ENCODE measurements at places on chromosomes 13 and 19. TPM values are rescaled to one million over a fixed set of nuclear protein-coding genes. Genes with fewer than 3 reads are reported as not detected.

DNA sequence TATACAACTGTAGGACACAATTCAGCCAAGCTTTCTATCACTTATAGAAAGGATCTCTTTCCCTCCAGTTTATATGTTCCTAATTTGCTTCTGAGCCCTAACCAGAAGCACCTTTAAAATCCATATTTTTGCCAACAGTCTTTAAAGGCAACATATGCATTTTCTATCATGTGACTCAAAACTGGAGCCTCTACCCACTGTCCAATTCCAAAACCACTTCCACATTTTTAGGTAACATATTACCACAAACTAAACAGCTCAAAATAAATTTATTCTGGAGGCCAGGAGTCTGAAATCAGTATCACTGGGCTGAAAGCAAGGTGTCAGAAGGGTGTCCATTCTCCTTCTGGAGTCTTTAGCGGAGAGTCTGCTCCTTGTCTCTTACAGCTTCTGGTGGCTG is 15.9 kb upstream of the EFNB2 start:
- DNase-seq = no peak
- H3K36me3 ChIP-seq = peaks cover 46% of the 10 kb centered on the region
- H3K4me1 ChIP-seq = peaks cover 4% of the 10 kb centered on the region

Gene RFPL4AL1
- total RNA-seq = not detected

- H3K4me1 ChIP-seq = no peaks in the 10 kb centered on the region
- no peaks in the 10 kb centered on the region for H3K27me3 ChIP-seq
- no peak overlapping the region for H3K27ac ChIP-seq
- no peak for DNase-seq
- H3K4me3 ChIP-seq = no peak overlapping the region
Measured at GRCh38 chr13:111503376-111503775, 182.9 kb downstream of the TEX29 start.

DNA sequence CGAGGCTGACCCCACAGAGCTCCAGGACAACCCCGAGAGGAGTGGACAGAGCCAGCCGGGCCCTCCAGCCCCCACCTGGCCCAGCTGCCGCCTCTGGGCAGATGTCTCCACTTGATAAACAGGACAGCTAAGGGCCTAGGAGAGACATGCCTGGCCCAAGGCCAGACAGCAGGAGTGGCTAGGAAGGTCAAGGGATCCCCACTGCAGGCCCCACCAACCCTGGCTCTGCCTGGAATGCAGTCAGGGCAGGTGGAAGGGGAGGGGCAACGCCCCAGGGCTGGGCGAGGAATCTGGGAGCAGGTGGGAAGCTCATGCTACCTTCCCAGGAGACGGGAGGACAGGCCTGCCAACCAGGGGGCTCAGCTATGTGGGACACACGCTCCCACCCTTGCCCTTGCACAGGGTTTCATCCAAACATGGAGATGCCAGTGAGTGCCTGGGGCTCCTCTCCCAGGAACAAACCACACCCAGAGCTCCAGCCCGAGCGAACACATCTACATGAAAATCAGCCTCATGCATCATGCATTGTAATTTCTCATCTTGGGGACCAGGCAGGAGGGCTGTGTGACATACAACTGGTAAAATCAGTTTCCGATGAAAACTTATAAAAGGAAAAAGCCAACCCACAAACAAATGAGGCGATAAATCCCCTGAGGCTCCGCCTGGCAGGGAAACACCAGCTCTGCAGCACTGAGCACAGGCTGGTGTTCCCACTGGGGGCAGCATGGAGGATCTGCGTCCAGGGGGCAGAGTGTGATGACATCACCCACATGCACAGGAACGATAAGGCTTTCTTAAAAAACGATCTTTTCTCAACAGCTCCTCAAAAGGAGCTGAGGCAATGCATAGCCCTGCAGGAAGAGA is 25.0 kb downstream of the SH3GL1 start:
- H3K36me3 ChIP-seq = no peaks in the 10 kb centered on the region
- H3K4me3 ChIP-seq = no peak overlapping the region
- no peak overlapping the region for H3K27ac ChIP-seq
- H3K27me3 ChIP-seq = no peaks in the 10 kb centered on the region
- H3K4me1 ChIP-seq = peaks cover 95% of the 10 kb centered on the region

DNA sequence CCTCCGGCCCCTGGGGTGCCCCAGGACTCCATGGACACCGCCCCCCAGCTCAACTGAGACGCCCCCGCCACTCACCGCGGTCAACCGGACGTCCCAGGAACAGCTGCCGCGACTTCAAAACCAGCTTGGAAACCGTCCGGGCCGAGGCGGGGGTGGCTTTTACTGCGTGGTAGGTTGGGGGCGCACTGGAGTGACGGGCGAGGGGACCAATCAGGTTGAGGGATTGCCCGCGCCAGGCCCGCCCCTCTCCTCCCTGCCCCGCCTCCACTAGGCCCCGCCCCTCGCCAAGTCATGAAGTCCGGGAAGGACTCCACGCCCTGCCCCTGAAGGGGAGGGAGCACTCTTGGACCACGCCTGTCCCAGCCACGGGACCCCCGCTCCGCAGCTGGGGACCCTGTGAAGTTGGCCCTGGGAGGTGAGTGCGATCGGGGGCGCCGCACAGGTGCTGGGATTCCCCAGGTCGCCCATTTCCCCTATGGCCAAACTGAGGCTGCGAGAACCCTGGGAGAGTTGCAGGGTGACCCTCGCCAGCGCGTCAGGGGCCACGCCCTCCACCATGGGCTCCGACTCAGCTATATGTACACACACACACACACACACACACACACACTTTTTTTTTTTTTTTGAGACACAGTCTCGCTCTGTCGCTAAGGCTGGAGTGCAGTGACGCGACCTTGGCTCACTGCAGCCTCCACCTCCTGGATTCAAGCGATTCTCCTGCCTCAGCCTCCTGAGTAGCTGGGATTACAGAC is at the start of gene PLIN3:
TSS of gene PLIN3 (minus strand) at position 134 of the 752 bp plus-strand sequence. CDS start 6,273 bp downstream, outside the sequence.
- H3K4me3 ChIP-seq = peak within 1 kb of the TSS; percentile 76
- peaks cover 10% of the 10 kb centered on the region for H3K4me1 ChIP-seq
- peak; percentile 89 for DNase-seq
- no peaks in the 10 kb centered on the region for H3K27me3 ChIP-seq
- peak within 1 kb of the TSS; percentile 74 for H3K27ac ChIP-seq
- no peaks in the 10 kb centered on the region for H3K36me3 ChIP-seq

GRCh38 chr19:53971673-53972072 is 8.9 kb downstream of the CACNG8 start:
- no peak overlapping the region for H3K27ac ChIP-seq
- no peaks in the 10 kb centered on the region for H3K4me1 ChIP-seq
- DNase-seq = no peak
- no peaks in the 10 kb centered on the region for H3K27me3 ChIP-seq

Gene C1QTNF9
- not detected for total RNA-seq

Gene LSM14A
- 168 TPM for total RNA-seq

DNA sequence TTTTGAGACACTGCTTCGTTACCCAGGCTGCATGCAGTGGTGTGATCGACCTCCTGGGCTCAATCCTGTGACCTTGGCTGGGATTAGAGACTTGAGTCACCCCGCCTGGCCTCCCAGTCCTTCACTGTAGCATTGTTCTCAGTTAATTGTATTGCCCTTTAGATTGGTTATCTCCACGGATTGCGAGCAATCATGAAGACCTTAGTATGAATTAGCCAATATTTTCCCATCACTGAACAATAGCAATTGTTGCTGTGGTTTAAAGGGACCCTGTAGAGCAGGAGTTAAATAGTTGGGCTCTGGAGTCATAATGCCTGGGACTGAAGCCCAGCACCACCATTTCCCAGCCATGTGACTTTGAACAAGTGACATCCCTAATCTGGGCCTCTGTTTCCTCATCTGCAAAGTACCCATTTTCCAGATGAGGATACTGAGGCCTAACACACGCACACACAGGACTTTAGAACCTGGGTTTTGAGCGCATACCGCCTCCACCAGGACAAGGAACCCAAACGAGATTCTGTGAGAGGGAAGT is 8.4 kb downstream of the PPP1R14A start:
- H3K27me3 ChIP-seq = no peaks in the 10 kb centered on the region
- H3K27ac ChIP-seq = no peak overlapping the region
- no peaks in the 10 kb centered on the region for H3K4me1 ChIP-seq
- no peak overlapping the region for H3K4me3 ChIP-seq
- no peak for DNase-seq

GRCh38 chr19:2758601-2759313 is 18.9 kb upstream of the SLC39A3 start:
- no peaks in the 10 kb centered on the region for H3K27me3 ChIP-seq
- peaks cover 5% of the 10 kb centered on the region for H3K36me3 ChIP-seq
- no peak for DNase-seq
- no peak overlapping the region for H3K27ac ChIP-seq
- peaks cover 5% of the 10 kb centered on the region for H3K4me1 ChIP-seq
- no peak overlapping the region for H3K4me3 ChIP-seq

Gene ADGRE2
- 0.78 TPM for total RNA-seq

DNA sequence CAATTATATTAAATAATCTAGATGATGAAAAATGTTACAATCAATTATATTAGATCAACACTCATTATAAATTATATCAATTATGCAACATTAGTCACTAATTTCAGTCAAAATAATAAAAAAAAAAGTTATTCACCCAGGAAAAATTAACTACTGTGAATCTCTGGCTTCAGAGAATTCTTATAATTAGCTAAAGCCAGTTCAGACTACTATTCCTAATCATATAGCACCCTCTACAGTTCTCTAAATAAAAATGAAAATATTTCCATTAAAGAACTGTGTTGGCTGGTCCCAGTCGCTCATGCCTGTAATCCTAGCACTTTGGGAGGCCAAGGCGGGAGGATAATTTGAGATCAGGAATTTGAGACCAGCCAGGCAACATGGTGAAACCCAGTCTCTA is 33.0 kb downstream of the XPO4 start:
- no peaks in the 10 kb centered on the region for H3K4me1 ChIP-seq
- H3K27me3 ChIP-seq = no peaks in the 10 kb centered on the region
- no peak overlapping the region for H3K27ac ChIP-seq
- H3K36me3 ChIP-seq = no peaks in the 10 kb centered on the region
- no peak overlapping the region for H3K4me3 ChIP-seq
- DNase-seq = no peak

DNA sequence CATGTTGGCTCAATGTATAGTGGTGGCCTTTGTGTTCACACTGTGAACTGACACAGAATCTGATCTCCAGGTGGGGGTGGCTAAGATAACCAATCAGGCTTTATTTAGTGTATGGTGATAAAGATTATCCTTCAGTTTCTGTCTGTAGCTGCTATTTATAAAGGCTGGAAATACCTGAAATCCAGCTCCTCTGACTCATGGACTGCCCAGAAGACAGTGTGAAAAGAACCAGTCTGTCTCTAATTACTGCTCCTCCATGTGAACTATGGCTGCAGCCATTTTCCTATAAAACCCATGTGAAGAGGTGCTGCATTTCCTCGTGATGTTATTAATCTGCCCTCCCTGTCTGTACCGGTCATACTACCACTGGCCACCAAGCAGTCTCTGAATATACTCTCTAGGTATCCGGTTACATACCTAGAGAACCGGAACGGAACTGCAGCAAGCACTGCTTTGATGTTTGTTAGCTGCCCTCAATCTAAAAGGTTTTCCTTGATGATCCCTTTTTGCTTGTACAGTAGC is 238.0 kb downstream of the LHFPL6 start:
- no peak for DNase-seq
- no peaks in the 10 kb centered on the region for H3K27me3 ChIP-seq
- no peak overlapping the region for H3K4me3 ChIP-seq

- DNase-seq = no peak
- no peaks in the 10 kb centered on the region for H3K36me3 ChIP-seq
- no peak overlapping the region for H3K27ac ChIP-seq
- H3K4me1 ChIP-seq = no peaks in the 10 kb centered on the region
Measured at GRCh38 chr13:29323954-29324353, 271.5 kb downstream of the SLC7A1 start.

- H3K36me3 ChIP-seq = no peaks in the 10 kb centered on the region
- no peak overlapping the region for H3K4me3 ChIP-seq
- H3K27ac ChIP-seq = peak overlapping the region; percentile 74
- peaks cover 14% of the 10 kb centered on the region for H3K4me1 ChIP-seq
- no peaks in the 10 kb centered on the region for H3K27me3 ChIP-seq
Measured at GRCh38 chr19:43700395-43701000, 15.4 kb upstream of the IRGC start.

Gene DPY19L3
- total RNA-seq = 17.9 TPM

- no peak overlapping the region for H3K27ac ChIP-seq
- no peaks in the 10 kb centered on the region for H3K27me3 ChIP-seq
- DNase-seq = no peak
- H3K36me3 ChIP-seq = no peaks in the 10 kb centered on the region
Measured at GRCh38 chr13:110617321-110618072, 2.2 kb downstream of the NAXD start.

DNA sequence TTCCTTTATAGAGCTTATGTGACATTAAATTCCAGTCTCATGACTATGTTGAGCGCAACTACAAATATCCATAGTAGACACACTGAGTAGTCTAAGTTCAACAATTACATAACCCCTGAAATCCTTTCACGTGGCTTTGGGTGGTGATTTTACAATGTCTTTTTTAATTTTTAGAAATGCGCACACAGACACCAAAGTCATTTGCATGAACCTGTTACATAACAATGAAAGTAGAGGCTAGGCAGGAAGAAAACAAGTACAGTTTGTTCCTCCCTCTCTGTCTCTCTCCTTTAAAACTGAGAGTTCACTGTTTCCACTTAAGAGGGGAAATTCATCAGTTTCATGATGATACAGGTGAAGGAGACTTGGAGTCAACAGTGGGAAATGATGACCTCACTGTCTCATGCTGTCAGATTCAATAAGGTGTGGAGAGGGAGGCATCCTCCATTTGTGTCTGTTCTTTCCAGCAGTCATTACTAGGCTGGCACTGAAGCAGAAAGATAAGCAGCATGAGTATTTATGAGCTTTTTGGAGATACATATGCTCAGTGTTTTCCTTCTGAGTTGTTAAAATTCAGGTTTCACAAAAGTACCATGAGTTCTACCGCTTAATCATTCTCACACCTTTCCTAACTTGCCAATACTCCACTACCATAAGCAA is 201.8 kb downstream of the LHFPL6 start:
- no peaks in the 10 kb centered on the region for H3K36me3 ChIP-seq
- no peak overlapping the region for H3K4me3 ChIP-seq
- H3K27me3 ChIP-seq = no peaks in the 10 kb centered on the region
- H3K27ac ChIP-seq = no peak overlapping the region

GRCh38 chr13:114142640-114143490 is 10.4 kb upstream of the RASA3 start:
- H3K4me1 ChIP-seq = peaks cover 80% of the 10 kb centered on the region
- H3K27me3 ChIP-seq = no peaks in the 10 kb centered on the region
- peak overlapping the region; percentile 43 for H3K4me3 ChIP-seq
- peak; percentile 89 for DNase-seq
- peak overlapping the region; percentile 56 for H3K27ac ChIP-seq
- H3K36me3 ChIP-seq = no peaks in the 10 kb centered on the region

DNA sequence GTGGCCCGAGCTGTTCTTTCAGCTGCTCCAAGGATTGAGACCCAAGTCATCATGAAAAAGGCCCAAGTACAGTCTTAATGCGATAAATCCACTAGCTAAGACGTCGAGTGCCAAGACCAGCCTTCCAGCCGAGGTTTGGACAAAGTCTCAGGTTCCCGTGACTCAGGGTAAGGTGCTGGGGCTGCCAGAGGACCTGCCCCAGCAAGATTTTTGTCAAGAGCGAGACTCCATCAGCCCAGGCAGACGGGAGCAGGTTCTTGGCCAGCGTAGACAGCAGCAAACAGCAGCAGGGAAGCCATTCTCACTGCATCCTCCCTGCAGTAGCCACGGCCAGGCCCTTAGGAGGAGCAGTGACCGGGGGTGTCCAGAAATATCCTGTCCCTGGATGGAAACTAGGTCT is 3.4 kb downstream of the FEM1A start:
- peaks cover 36% of the 10 kb centered on the region for H3K4me1 ChIP-seq
- no peak for DNase-seq
- peaks cover 35% of the 10 kb centered on the region for H3K36me3 ChIP-seq

Data from CD4-positive, alpha-beta memory T cell (primary cell).